M059J (cell line): ENCODE measurements at places on chromosomes 2 and 18.

- DNase-seq = no peak
These were observed 9.2 kb upstream of the ALPP start for GRCh38 chr2:232369126-232369951.

DNA sequence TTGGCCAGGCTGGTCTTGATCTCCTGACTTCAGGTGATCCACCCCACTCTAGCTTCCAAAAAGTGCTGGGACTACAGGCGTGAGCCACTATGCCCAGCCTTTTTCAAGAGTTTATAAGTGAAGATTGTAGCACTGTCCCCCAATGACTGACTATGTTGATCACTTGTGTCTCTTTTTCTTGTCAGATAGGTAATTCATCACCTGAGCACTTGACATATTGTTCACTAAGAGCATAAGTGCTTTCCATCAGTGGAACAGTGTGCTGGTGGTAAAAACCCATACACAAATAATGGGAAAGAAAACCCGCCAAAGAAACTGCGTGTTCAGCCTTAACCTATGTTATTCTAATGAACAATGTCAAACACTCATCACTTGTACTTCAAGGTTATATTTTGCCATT, 414.4 kb upstream of the CDH7 start:
- DNase-seq = no peak

DNA sequence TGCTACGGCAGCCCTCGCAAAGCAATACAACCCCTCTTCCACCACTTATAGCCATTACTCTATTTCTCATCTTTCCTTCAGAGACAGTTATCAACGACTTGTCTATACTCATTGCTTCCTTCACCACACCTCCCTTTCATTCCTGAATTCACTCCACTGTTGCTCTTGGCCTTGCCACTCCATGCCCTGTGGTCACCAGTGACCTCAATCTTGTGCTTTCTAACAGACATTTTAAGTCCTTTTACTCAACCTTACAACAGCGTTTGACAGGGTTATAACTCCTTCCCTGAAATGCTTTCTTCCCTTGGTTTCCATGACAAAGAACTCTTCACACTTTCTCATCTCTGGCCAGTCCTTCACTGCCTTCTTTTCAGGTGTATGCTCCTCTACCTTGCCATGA, 90.6 kb upstream of the CCDC141 start:
- no peak for DNase-seq

- DNase-seq = no peak
These were observed 1362.7 kb upstream of the FAM98A start for GRCh38 chr2:34961822-34962221.

- DNase-seq = peak; percentile 85
These were observed 1.1 kb upstream of the SEH1L start for GRCh38 chr18:12946549-12947284.

- DNase-seq = no peak
These were observed 32.8 kb upstream of the BIN1 start for GRCh38 chr2:127139766-127140165.

DNA sequence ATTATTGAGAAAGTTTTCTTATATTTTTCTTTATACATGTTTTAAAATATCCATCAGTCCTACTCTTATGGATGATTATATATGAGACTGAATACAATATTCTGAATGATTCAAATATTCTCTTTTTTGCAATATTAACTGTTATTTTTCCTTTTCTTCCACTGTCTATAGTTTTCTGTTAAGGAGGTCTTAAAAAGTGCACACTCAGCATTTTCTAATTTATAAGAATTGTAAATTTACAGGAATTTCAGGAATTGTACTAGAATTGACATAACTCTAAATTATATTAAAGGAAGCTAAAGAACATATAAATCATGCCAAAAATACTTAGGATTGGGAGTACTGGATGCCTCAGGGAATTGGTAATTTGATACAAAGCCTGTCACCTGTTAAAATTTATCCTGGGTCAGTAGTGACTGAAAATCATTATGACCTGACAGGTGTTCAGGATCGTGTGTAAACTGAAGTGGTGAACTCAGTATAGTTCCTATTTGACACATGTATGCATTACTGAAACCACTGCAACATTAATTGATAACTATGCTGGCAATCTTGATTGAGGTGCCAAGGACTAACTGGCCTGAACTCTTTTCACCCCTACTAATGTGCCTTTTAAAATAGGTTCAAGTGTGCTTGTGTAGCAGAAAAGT, 30.4 kb downstream of the MSTN start:
- DNase-seq = no peak

GRCh38 chr2:133192028-133192427, 376.2 kb downstream of the NCKAP5 start:
- no peak for DNase-seq

- DNase-seq = no peak
These were observed 6.8 kb upstream of the CFLAR start for GRCh38 chr2:201109186-201109585.

GRCh38 chr2:29223851-29224692, 108.9 kb downstream of the CLIP4 start:
- DNase-seq = peak; percentile 83

DNA sequence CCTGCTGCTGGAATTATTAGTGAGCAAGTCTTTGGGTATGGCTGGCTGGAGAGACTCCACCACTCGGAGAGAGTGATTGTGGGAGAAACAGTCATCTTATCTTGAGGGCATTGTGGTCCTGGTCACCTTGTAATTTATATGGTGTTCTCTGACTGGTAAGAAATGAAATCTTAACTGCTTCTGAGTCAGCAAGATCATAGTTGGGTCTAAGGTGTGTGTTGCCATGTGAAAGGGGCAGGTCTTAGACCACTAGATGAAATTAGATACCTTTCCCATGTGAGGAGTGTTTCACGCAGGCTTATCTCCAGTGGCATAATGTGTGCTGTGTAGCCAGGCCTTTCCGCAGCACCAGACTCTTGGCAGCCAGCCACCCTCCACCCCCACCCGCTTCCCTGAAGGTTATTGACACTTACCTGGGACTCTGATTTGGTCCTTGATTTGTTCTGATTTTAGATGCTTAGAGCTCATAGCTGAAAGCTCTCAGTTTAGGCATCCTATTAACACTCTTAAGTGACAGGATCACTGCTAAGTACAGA, 7.7 kb downstream of the MAPRE3 start:
- peak; percentile 76 for DNase-seq

DNA sequence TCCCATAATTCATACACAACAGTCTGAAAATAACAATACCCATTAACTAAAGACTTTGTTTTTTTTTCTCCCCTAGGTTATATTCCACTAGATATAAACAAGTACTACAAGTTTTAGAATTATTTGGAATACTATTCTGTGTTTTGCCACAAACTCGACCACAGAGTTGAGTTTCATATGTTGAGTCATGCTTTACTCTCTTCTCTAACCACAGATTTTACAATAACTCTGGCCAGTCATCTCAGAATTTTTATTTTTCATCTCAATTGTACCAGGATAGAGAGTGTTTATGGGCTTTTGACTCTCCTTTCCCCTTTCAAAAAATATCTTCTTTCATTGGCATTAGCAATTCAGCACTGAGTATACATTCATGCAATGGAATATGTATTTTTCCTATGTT, 348.7 kb upstream of the GALNT5 start:
- peak; percentile 83 for DNase-seq
